ENCODE measurements at places on chromosomes 7 and 10. TPM values are rescaled to one million over a fixed set of nuclear protein-coding genes. Genes with fewer than 3 reads are reported as not detected.

Gene GPER1
- total RNA-seq: 0.91 TPM

Gene EGR2
- 14.2 TPM for total RNA-seq

Gene LRMDA
- total RNA-seq: 0.98 TPM

DNA sequence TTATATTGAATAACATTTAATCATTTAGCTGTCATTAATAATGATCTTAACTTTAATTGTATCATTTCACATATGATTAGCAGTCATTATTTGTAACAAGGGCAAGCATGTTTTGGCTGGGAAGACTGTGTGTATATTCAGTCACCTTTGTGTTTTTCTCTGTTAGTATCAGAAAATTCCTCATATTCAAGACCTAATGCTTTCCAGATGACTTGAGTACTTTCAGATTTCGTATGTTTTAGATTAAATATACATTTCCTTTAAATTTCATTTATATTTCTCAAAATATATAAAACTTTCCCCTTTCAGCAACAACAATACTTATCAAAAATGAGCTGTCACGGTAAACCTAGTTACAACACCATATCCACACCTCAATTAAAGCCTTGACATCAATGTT, 6.3 kb upstream of the CACNA2D1 start:
- H3K27ac ChIP-seq: no peak overlapping the region
- H3K4me3 ChIP-seq: no peak overlapping the region
- H3K4me1 ChIP-seq: peaks cover 9% of the 10 kb centered on the region

DNA sequence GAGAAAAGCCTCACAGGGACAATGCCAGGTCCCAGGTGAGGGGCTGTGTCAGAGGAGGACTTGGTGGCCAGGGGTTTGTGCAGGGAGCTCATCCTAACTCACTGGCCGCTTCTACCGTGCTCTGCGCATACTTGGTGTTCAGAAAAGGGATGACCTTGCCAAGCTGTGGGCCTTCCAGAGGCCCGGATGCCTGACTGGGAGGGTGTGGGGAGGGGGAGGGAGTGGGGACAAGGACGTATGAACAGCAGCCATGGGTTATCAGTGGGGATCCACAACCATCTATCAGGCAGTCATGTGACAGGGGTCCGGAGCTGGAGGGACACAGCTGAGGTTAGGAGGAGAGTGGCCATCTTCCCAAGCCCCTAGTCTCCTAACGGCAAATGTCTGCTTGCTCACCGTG, 6.2 kb downstream of the SFXN4 start:
- no peaks in the 10 kb centered on the region for H3K36me3 ChIP-seq
- H3K27ac ChIP-seq: no peak overlapping the region
- H3K27me3 ChIP-seq: no peaks in the 10 kb centered on the region
- H3K4me3 ChIP-seq: no peak overlapping the region
- peaks cover 10% of the 10 kb centered on the region for H3K4me1 ChIP-seq
- DNase-seq: no peak

- H3K27me3 ChIP-seq: peaks cover 91% of the 10 kb centered on the region
- no peak within 1 kb of the TSS for H3K27ac ChIP-seq
- DNase-seq: peak; percentile 39
- peak within 1 kb of the TSS; percentile 81 for H3K4me3 ChIP-seq
- H3K36me3 ChIP-seq: no peaks in the 10 kb centered on the region
Measured at GRCh38 chr10:114043532-114044246, at the start of gene ADRB1. Gene ADRB1 (plus strand): TSS chr10:114043866. CDS start chr10:114044133, 267 bp downstream.

DNA sequence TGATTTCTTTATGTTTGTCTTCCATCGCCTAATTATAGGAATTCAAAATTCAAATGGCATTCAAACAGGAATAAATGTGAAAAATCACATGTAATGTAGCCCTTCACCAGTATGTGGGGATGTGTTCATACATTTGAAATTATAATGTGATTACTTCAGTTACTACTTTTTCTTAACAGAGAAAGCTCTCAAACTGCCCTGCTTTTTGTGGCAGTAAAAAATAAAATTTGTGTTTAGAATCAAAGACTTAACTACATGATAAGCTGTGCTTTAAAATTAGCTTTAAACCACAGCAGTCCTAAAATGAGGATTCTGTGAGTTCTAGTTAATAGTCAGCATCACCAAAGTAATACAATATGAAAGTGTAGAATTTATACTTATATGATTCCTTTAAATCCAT, 7.8 kb upstream of the HERC4 start:
- DNase-seq: no peak
- no peak overlapping the region for H3K27ac ChIP-seq
- no peak overlapping the region for H3K4me3 ChIP-seq
- H3K4me1 ChIP-seq: peaks cover 9% of the 10 kb centered on the region
- peaks cover 2% of the 10 kb centered on the region for H3K27me3 ChIP-seq

DNA sequence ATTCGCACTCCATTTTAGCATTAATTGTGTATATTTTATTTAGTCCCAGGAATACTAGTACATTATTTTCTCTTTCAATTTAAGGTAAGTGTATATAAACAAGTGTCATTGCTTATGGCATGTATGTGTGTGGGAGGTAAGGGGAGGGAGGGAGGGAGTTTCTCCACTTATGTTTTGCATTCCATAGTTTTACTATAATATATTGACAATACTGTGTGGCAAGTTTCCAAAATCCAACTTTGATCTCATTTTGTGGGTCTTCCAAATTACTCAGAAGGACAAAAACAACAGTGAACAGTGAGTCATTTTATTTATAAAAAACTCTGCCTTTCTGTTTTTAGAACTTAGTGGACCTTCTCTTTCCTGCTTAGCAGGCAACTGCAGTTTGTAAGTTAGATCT, 102.3 kb upstream of the SEMA3E start:
- no peak for DNase-seq
- no peaks in the 10 kb centered on the region for H3K4me1 ChIP-seq
- peaks cover 3% of the 10 kb centered on the region for H3K36me3 ChIP-seq

- H3K27me3 ChIP-seq: peaks cover 3% of the 10 kb centered on the region
- H3K36me3 ChIP-seq: no peaks in the 10 kb centered on the region
Measured at GRCh38 chr10:124032971-124033886, 60.2 kb downstream of the CHST15 start.

DNA sequence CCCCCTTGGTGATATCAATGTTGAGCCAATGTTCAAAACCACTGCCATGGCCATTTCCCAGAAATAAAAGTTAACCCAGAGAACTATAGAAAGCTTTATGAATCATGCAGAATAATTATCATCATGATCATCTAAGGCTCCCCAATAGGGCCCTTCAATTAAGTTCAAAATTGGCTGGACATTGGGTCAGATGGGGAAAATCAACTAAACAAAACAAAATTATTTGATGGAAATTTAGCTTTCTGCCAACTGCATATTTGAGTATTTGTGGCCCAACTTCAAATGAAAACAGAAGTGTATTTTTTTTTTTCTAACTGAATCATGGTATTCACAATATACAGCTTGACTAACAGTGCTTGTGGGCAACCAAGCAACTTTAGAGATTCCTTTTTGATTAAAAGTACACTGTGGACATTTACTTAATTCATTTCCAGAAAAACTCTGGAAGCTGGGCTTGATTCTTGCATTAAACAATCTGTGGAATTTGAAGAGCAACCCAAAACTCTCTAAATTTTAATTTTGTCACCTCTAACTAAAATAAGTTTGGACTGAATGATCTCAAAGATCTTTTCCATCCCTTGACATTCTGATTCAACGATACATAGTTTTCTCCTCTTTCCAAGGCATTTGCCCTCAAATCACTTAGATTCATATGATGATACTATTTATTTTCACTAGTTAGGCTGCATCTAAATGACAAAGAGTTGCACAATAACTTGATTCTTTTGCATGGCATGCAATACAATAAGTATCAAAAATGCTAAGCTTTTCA, 203.2 kb downstream of the AHR start:
- no peaks in the 10 kb centered on the region for H3K4me1 ChIP-seq

DNA sequence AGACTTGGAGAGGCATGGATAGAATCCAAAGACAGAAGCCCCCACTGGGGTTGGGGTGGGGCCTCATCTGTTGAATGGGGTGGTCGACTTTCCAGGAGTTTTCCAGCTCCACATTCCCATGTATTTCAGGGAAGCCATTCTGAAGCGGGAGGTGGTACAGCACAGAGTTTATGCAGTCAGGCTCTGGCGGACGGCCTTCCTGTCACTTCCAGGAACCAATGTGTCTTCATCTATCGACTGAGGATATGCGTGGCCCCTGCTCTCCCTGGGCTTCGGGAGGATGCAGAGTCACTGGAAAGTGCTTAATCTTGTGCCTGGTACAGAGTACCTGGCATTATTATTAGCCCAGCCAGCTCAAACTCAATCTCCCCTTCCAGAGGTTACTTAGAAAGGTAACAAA, 26.3 kb downstream of the DOCK1 start:
- peaks cover 20% of the 10 kb centered on the region for H3K4me1 ChIP-seq
- no peak overlapping the region for H3K27ac ChIP-seq
- no peaks in the 10 kb centered on the region for H3K27me3 ChIP-seq
- peaks cover 12% of the 10 kb centered on the region for H3K36me3 ChIP-seq

Data from neural crest cell (in vitro differentiated cells).